ENCODE measurements at places on chromosomes 16 and 17.

- DNase-seq, result no peak
Observed at GRCh38 chr16:67357561-67357960, 30.9 kb downstream of the LRRC36 start.

GRCh38 chr17:8189041-8189710 lies 804 bp downstream of the BORCS6 start:
- DNase-seq, result no peak

DNA sequence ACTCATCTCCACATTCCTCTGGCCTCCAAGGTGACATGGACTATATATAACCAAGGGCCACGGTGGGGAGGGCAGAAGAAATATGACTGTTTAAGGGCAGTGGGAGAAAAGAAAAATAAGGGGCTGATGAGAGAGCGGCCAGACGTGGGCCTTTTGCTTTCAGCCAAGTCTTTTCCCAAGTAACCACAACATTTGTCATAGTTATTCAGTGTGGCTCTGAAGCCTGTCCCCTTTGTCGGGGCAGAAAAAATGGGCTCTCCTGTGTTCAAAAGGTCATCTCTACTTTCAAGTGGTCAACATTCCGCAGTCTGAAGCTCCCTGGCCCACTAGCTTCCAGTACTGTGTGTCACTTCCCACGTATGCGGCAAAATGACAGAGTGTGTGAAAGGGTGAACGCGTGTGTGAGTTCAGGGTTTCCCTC lies 245.4 kb downstream of the NTN1 start:
- no peak for DNase-seq

- no peak for DNase-seq
Observed at GRCh38 chr16:11238272-11239202, 17.5 kb downstream of the SOCS1 start.

DNA sequence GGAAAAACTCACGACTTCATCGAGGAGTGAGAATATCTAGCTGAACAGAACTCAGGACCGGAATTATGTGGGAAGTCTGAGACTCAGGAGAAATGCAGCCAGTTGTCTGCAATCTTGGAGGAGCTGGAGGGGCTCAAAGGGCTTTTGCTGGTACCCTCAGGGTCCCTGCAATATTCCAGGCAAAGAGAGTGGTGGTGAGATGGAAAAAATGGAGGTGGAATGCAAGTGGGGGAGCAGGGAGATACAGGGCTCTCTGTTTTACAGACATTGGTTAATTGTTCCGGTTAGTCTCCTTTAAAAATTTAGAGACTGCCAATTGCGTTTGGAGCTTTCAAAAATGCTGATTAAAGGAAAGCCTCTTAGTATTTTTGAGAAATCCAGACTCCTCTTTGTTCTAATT lies 18.2 kb upstream of the HP start:
- no peak for DNase-seq

- no peak for DNase-seq
Observed at GRCh38 chr16:31371008-31371407, 16.0 kb downstream of the ITGAX start.

- peak; percentile 59 for DNase-seq
Observed at GRCh38 chr17:28684963-28685362, 23.0 kb downstream of the SUPT6H start.

DNA sequence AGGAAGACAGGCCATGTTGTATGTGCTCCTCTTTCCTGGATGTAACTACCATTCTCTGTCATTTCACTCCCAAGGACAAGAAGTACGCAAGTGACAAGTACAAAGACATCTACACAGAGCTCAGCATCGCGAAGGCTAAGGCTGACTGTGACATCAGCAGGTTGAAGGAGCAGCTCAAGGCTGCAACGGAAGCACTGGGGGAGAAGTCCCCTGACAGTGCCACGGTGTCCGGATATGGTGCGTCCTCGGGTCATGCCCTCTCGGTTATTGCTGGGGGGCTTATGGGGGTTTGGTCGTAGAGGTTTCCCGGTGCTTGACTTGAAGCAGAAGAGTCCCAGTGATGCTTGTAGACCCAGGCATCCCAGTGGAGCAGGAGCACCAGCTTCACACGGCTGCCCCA lies 29.0 kb downstream of the PLD6 start:
- no peak for DNase-seq

GRCh38 chr17:35666070-35666469 lies 65.4 kb upstream of the RASL10B start:
- no peak for DNase-seq

DNA sequence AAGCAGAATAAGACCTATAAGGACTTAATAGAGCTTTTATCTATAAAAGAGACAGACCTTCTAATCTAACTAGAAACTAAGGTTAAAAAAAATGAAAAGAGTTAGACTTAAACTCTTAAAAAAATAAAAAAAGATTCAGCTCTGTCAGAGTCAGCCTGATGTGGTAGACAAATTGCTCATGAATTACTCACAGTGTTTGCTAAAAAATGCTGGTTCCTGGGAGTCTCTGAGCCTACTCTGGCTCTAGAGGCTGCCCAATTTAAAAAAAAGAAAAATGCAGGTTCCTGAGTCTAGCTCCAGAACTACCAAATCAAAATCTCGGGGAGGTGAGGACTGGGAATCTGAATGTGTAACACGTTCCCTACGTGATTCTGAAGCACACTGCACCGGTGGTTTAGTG lies 18.1 kb downstream of the SOST start:
- peak; percentile 55 for DNase-seq

DNA sequence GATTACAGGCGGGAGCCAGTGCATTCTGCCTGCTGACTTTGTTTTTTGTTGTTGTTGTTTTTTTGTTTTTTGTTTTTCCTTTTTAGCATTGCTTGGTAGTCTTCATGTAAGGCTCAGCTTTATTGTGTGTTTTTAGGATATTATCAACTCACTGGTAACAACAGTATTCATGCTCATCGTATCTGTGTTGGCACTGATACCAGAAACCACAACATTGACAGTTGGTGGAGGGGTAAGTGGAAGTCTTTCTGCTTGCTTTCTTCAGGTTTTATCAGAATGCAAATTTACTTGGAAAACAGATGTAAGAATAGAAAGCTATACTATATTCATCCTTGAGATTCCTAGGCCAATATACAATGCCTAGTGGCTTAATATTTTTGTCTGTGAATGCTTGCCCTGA lies 3.3 kb upstream of the CMTM1 start:
- DNase-seq, result no peak

DNA sequence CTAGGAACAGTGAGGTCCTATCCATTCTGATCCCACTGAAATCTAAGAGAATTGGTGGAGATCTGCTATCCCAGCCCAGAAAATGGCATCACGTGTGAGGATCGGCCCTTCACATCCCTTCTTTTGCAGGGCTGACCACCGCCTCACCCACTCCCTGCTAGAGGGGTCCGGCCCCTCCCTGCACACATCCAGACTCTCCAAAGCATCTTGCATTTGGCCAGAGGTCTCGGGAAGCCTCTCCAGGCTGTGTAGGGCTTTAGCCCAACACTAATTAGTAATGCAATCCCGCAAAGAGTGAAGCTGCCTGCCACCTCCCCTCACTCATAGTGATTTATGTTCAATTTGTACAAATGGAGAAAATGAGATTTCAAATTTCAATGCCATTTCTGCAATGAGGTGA lies 434.4 kb upstream of the ZFHX3 start:
- no peak for DNase-seq

DNA sequence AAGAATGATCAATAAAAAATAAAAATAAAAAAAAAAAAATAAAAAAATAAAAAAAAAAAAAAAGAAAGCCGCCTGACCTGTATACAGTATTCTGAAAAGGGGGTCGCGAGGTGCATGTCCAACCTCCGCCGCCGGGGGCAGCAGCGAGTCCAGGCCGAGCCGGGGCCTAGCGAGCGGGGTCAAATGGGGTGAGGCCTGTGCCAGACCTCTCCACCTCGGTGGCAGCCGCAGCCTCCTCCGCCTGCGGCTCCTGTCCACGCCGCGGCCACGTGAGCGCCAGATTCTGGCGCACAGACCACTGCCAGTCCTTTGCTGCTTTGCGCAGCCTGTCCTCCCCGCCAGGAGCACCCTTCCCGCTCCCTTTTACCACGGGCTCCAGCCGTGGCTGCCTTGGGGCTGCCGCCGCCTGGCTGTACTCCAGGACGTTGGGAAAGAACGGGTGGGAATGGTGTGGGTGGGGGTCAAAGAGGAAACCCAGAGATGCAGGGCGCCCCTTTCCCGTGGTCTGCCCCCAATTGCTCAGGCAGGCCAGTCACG lies 2.4 kb upstream of the BCKDK start:
- DNase-seq, result no peak

DNA sequence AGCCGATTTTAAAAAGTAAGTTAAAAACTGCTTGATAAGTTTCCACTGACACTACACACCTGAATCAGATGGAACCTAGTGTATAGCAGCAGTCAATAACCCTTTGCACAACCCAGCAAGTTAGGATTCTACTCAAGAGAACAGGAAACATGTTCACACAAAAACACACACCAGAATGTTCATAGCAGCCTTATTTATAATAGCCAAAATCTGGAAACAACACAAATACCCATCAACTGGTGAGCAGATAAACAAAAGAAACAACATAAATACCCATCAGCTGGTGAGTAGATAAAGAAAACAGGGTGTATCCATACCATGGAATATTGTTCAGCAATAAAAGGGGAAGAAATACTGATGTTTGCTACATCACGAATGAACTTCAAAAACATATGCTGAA lies 2.7 kb upstream of the CDH11 start:
- DNase-seq, result no peak

- DNase-seq, result peak; percentile 83
Observed at GRCh38 chr16:65414284-65414984, 292.6 kb upstream of the CDH11 start.

DNA sequence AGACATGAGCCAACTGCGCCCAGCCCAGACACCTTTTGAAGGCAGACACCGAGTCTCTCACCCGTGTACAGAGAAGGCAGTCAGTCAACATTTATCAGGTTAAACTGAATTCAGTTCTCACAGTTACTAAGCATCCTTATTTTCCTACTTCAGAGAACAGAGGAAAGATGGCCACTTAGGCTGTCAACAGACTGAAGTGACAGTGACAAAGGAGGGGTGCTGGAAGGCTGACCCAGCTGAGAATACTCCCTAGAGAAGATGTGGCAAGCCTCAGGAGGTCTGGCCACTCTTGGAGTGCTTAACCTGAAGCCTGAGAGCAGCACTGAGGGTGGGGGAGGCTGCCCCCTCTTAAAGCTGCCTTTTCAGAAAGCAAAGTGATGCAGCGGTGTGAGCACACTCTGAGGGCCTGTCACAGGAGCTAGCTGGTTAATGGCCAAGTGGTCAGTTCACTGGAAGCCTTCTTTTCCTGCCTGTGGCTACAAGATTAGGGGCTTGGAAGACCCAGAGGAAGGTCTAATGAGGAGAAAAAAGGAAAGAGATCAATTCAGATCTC lies 51.0 kb upstream of the SREBF1 start:
- no peak for DNase-seq

DNA sequence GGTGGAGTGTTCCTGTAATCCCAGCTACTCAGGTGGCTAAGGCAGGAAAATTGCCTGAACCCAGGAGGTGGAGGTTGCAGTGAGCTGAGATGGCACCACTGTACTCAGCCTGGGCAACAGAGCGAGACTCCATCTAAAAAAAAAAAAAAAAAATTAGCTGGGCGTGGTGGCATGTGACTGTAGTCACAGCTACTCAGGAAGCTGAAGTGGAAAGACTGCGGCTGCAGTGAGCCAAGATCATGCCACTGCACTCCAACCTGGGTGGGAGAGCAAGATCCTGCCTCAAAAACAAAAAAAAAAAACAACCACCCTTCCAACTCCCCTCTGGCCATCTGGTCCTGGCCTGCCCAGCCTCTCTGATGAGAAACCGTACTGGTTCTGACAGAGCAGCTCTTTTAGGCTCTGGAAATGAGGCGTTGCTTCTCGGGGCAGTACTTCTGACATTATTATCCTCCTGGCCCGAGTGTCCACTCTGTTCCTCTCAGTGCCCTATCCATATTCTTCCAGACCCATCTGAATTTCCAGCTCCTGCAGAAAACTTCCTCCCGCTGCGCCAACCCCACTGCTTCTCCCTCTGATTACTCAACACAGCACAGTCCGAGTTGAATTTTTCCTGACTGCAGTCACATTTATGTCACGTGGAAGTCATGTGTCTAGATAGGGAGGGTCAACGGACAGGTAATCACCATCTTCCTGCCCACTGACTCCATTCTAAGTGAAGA lies 13.3 kb downstream of the GGA2 start:
- DNase-seq, result peak; percentile 74

DNA sequence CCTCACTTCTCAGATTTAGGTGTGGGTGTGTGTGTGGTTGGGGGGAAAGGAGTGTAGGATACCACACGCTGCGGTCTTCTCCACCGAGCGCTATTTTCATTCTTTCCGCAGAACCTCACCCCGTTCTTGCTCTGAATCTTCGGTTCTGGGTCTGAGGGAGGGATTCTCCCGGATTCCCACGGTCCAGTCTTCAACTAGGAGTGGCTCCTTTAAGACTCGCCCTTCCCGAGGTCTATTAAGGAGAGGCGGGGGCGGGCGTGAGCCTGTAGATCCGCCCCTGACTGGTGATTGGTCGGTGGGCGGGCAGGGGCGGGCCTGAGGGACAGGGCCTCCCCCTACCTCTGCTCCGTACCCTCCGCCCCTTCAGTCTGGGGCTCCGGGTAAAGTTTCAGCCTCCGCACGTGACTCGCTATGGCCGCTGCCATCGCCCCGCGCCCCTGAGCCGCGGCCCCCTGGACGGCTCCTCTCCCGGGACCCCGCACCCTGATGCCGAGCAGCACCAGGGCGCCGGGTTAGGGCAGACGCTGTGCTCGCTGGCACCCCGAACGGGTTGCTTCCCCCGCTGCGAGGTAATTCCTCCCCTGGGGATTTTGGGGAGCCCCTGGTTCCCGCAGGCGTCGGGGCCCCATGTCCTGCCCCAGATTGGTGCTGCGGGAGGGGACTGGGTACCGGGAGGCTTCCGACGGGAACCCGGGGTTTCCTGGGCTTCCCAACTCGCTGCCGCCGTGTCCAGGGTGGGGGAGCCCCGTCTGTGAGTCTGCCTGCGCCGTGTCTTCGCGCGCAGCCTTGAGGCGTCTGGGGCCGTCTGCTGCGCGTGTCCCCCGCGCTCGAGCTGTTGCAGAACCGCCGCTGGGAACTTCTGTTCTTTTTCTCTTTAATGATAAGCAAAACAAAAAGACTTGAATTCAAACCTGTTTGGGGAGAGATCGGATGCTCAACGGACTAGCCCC lies 9.2 kb downstream of the RARA start:
- peak; percentile 95 for DNase-seq

GRCh38 chr17:1783834-1784611 lies 22.2 kb downstream of the SERPINF1 start:
- DNase-seq, result peak; percentile 60

GRCh38 chr16:30083216-30084055 lies 7.6 kb downstream of the PPP4C start:
- DNase-seq, result no peak

DNA sequence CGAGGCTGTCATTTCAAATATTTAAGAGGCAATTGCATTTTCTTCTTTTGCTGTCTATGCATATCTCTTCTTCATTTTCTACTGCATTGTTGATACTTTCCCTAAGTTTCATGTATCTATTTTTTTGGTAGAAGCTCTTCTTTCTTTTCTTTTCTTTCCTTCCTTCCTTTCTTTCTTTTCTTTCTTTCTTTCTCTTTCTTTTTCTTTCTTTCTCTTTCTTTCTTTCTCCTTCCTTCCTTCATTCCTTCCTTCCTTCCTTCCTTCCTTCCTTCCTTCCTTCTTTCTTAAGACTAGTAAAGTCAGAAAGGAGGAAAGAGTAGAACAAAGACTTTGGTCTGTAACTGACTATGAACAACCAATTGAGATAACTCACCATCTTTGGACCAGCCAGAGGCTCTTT lies 33.9 kb downstream of the MRC2 start:
- no peak for DNase-seq

GRCh38 chr16:75250089-75250808 lies 1.2 kb downstream of the BCAR1 start:
- no peak for DNase-seq
